ENCODE measurements at places on chromosomes 4 and X.

DNA sequence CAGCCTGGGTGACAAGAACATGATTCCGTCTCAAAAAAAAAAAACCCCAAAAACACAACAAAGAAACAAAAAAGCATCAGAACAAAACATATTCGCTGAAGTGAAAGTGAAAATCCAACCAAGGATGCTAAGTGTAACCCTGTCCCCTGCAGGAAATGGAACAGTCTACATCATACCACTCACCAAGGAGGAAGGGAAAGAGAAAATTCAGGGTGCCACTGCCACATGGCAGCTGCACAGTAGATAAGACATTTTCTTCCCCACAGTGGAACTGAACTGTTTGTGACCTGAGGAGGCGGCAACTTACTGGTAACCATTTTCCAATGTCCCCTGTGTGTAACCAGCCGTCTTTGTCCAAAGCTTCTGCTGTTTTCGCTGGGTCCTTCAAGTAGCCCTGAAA lies 28.2 kb upstream of the CENPU start:
- no peak for DNase-seq

DNA sequence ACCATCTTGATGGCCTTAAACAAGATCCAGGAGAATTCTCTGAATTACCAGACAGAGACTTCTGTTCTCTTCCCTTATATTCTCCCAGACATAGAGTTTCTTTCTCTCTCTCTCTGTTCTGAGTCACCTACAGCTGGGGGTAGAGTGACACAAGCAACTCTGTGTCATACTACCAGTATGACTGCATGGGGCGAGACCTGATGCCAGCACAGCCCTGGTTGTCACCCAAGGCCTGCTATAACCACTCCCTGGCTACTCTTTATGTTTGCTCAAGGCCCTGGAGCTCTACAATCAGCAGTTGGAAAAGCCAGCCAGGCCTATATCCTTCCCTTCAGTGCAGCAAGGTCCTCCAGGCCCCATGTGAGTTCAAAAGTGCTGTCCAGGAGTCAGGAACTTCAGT lies 114.2 kb upstream of the TENT5D start:
- peak; percentile 1 for DNase-seq

DNA sequence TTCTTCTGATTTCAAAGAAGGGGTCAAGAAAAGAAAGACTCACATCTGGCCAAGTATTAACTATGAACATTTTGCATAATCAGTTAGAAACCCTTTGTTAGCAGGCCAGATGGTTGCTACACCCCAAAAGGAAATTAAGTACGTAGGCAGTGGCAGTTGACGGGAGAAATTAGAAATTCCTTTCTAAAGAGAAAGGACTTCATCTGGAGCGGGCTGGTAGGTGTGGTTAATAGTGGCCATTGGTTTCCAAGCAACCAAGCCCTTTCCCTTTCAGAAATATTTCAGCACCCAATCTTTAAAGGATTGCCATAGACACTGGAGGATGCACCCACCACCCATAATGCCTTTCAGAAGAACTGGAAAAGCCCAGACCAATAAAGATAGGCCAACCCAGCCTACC lies 235.7 kb upstream of the LDB2 start:
- no peak for DNase-seq

DNA sequence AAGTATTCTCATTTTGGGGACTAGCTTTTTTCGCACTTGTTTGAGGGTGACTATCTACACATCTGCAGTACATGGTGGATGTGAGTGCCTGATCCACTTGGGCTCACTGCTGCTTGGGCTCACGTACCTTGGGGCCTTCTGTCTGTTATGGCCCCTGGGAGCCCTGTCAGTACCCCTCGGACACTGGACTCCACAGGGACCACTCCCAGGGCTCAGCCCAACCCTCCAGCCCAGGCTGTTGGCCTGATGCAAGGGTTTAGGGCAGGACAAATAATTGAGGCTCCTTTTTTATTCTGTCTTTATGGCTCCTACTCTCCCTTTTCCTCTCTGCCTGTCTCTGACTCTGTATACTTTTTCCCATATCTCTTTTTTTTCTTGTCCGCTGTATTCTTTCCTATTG lies 32.7 kb upstream of the MSN start:
- DNase-seq: no peak

DNA sequence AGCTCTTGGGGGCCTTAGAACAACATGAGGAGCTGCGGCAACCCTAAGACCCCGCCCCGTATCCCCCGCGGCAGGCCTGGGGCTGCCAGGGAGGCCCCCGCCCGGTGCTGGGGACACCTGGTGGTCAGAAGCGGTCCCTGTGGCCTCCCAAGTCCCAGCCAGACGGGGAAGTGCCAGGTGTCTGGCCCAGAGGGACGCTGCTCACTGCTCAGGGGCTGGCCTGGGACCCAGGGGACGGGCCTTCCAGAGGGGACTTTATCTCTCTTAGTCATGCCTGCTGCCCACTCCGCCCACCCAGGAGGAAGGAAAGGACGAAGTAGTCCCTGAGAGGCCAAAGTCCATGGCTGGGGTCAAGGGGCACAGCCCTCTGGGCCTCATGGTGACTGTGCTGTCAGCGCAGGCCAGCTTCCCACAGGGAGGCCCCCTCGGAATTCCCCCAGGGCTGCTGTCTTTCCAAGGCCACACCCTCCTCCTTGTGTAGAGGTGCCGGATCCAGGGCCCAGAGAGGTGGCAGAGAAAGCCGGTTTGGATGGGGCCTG lies 31.0 kb upstream of the HTRA3 start:
- no peak for DNase-seq

DNA sequence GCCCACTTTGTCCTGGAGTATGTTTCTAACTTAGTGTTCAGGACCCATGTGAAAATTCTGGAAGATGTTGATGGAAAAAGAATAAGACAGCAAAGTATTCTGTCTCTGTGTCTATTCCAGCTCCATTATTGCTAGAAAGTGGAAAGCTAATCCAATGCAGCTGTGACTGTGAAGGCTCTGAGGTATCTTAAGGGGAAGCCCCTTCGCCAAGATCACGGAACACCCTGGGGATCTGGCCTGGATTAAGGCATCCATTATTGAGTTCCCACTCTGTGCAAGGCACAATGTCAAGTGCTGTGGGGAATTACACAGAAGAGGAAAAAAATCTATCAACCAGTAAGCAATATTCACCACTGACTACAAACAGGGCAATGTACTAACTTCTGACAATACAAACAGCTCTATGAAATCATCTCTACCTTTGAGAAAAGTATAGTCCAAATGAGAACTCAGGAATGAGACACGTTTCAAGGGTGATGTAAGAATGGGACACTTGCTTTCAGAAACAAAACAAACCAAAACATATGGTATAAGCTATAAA lies 222.1 kb downstream of the LDB2 start:
- DNase-seq: no peak

- no peak for DNase-seq
Measured at GRCh38 chr4:52714597-52715254, 36.5 kb downstream of the ERVMER34-1 start.

- DNase-seq: peak; percentile 31
Measured at GRCh38 chr4:120922381-120923206, at the start of gene PRDM5. Gene PRDM5 (minus strand): TSS chr4:120922726. CDS start chr4:120922608, 118 bp downstream.

DNA sequence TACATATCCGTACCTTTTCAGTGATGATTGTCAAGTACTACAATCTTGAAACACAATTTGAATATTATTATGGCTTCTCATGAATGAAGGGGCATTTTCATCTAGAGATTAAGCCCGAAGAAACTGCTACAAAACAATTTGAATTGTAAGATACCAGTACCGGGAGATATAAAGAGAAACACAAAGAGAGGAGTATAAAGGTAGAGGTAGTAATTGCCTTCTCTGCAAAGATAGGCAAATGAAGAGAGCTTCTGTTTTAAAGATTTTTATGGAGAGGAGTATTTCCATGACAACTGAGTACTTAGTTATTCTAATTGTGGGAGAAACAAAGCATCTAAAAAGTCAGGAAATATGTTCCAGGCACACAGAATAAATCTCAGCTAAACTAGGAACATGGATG lies 25.3 kb upstream of the KCNIP4 start:
- no peak for DNase-seq

GRCh38 chr4:152686452-152687013 lies 6.7 kb upstream of the TMEM154 start:
- no peak for DNase-seq

GRCh38 chr4:94957030-94957429 lies 199.3 kb downstream of the BMPR1B start:
- peak; percentile 48 for DNase-seq

- DNase-seq: no peak
Measured at GRCh38 chr4:130110189-130110588, 1014.2 kb downstream of the C4orf33 start.

- no peak for DNase-seq
Measured at GRCh38 chr4:6939761-6940743, 30.4 kb downstream of the TBC1D14 start.

- DNase-seq: peak; percentile 79
Measured at GRCh38 chr4:113756005-113756410, 5.5 kb downstream of the CAMK2D start.

DNA sequence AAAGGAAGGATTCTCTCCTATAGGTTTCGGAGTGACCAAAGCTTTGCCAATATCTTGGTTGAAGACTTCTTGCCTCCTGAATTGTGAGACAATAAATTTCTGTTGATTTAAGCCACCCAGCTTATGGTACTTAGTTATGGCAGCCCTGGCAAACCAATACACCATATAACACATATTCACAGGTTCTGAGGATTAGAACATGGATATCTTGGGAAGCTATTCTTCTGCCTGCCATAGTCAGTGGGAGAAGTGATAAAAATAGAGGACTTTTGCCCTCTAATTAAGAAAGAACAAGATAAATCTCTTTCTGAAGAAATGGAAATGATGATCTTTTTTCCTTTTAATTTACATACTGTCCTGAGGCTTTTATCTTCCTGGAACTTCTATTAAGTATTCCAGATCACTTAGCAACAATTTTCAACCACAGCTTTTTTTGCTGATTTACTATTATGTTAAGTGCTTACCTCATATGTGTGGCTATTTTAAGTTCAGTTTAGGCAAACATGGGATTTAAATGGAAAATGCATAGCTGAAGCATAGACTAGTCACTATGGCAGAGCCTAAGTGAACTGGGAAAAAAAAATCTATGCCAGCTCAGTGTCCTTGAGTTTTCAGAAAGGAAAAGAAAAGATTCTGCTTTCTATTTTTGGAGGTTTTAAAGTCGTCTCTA lies 381.7 kb downstream of the STPG2 start:
- DNase-seq: no peak

DNA sequence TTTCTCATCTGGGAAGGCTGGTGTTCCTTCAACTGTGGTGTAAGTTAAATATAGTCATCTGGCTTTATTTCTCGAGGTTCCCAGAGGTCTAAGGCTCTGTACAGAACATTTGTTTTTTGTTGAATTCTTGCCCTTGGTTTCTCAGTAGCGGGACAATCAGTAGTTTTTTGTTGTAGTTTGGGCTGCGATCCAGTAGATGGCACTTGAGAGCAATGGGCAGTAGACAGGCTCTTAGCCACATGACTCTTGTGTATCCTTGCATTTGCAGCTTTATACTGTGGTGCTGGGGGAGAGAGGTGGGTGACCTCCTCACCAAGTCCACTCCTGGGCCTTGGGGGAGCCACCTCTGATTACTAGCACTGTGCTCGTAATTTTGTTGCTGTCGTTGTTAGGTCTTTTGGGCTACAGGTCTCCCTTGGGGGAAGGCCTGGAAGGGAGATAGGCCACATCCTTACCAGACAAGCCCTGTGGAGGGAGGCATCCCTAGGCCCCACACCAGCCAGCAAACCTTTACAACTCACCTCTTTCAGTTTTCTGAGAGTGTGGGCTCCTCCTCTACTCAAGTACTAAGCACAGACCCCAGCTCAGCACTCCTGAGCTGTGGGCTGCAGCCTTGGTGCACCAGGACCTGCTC lies 8.1 kb downstream of the ETDB start:
- DNase-seq: peak; percentile 23

DNA sequence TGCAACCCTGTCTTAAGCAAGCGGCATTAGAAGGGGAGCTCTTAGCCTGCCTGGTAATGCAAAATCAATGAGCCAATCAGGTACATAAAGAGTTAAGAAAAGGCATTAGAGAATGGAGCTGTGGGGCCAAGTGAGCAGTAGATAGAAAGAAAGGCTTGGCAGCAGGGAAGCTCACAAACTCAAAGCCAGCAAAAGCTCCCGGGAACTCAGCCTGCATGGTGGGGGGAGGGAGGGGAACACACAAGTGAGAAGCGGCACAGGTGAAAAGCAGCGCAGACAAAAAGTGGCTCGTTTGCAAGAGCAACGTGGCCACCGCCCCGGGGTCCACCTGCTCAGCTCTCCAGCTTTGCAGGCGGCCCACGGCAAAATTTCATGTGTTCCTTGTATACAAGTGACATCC lies 818.5 kb downstream of the FAM133A start:
- no peak for DNase-seq

DNA sequence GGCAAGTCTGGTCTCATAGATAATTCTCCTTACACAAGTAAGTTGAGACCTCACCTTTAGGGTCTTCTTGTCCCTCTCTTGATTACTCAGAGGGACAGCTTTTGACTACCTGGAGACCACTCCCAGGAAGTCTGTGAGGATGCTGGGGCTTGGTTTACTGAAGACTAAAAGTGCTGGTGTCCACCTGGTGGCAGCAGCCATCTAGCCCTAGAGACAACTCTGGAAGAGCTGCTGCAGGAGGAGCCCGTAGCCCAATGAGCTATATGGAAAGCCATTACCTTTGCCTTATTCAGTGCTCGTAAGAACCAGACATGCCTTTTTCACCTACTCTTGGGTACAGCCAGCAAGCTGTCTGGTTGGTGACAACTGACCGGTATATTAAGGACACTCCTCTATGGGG lies 7.3 kb downstream of the FGFBP2 start:
- DNase-seq: peak; percentile 45

DNA sequence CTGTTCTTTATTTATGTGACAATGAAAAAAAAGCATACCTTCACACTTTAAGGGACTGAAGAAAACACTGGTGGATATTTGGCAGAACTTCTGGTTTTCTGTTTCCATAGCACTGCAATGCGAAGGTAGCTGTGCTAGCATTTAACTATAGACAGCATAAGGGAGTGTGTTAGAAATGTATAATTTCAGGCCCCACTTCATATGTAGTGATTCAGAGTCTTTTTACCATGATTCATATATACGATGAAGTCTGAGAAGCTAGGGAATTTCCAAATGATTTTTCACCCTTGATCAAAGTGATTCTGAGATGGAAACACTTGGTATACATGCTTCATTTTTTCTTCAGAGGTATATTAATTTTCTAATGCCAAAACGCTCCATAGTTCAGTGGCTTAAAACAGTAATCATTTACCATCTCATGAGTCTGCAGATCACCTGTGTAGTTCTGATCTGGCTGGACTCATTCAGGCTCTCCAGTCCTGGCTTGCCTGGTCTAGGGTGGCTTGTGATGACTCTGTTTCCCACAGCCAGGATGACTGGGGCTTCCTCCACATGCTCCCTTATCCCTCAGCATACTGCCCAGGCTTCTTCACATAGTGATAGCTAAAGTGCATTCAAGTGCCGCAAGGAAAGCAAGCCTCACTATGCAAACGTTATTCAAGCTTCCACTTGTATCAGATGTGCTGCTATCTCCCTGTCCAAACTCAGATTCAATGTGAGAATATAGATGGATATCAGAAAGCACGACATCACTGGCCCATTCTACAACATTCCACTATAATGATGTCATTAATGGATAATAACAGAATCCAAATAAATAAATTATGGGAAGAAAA lies 790.1 kb downstream of the TECRL start:
- DNase-seq: peak; percentile 2

- no peak for DNase-seq
Measured at GRCh38 chr4:21002976-21003375, 302.7 kb downstream of the PACRGL start.

GRCh38 chr4:74364652-74365491 lies at the start of gene EREG:
Gene EREG (plus strand): TSS chr4:74365145. CDS start chr4:74365309, 164 bp downstream.
- DNase-seq: peak; percentile 67
